ENCODE measurements at places on chromosomes 6 and 20.

GRCh38 chr6:112332274-112332673, 14.9 kb upstream of the RFPL4B start:
- DNase-seq = no peak

DNA sequence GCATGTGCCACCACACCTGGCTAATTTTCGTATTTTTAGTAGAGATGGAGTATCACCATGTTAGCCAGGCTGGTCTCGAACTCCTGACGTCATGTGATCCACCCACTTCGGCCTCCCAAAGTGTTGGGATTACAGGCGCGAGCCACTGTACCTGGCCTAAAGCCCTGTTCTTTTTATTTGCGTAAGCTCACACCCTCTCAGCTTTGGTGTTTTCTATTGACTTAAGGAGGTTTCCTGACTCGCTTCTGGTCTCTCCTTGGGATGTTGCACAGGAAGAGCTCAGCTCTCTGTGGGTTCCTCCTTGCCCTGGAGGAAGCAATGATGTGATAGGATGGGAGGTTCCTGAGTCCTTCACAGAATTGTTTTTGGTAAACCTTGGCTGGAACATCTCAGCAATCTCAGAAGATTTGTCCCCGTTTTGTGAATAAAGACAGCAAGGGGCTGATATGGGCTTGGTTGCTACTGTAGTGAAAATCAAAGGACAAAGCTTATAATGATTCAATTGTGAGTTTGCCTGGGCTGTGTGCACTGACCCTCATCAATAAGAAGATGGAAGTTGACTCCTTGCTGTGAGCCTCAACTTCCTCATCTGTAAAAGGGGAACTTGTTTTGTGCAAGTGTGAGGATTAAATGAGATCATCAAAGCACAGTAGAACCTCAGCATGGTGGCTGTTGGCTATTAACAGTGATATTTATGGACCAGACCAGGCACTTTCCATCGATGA, 27.0 kb downstream of the TOX2 start:
- DNase-seq = no peak

DNA sequence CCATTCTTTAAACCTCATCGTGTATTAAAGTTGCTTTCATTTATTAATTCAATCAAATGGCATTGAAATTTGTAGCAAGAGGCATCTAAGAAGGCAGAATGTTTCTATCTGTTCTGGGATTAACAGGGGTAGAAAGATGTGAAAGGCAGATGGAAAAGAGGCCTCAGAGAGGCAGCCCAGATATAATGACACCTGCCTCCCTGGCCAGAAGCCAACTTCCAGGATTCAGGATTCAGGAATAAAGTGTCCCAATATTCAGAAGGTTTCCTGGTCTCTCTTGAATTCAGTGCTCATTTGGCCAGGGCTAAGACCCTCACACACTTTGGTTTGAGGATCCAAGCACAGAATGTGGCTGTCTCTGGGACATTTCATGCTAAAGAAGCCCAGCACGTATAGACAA, 39.9 kb downstream of the HLA-B start:
- no peak for DNase-seq

DNA sequence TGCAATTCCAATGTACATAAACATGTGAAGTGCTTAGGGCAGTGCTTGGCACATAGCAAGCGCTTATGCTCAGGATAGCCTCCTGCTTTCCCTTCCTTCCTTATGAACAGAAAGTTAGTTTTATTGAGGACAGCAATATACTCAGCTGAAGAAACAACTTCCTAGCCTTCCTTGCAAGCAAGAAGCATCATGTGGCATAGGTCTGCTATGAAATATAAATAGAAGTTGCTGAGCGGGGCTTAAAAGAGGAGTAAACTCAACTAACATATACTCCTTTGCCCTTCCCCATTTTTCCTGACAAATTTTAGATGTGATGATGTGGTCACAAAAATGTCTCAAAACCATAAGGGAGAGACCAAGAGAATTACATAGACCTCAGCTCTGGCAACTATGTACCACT, 98.9 kb downstream of the KIF16B start:
- no peak for DNase-seq

GRCh38 chr20:5061213-5061612, 58.5 kb downstream of the PCNA start:
- DNase-seq = no peak

Data from GOT3 (cell line).